Activated naive CD8-positive, alpha-beta T cell treated with anti-CD3 and anti-CD28 coated beads, Interleukin-2, amount 50 U/mL, for 16 hours (primary cell): ENCODE measurements at places on chromosomes 11 and 22.
A peak's percentile ranks its signal among the peaks of the same experiment; 100 is the strongest.

- DNase-seq: no peak
Observed at GRCh38 chr11:5336331-5336730, 7.0 kb downstream of the OR51B5 start.

DNA sequence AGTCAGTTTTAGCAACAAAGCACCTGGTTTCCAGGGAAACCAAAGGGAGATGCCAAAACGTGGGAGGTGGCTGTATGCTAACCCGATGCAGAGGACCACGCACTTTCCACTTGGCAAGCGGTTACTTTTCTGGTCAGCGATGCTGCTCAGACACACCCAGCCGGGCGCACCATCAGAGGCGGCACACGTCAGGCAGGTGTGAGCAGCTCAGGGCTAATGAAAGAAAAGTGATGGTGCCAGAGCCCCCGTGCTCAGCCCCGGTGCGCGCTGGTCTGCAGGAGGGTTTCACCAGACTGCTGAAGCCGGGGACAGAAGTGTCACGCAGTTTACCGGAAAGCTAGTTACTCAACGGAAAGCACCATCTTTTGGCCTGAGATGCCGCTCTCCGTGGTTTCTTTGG is 5.7 kb downstream of the LTO1 start:
- DNase-seq: no peak

- no peak for DNase-seq
Observed at GRCh38 chr11:17401316-17401715, 12.9 kb upstream of the KCNJ11 start.

- DNase-seq: no peak
Observed at GRCh38 chr11:62245271-62245753, 3.3 kb downstream of the SCGB1D2 start.

DNA sequence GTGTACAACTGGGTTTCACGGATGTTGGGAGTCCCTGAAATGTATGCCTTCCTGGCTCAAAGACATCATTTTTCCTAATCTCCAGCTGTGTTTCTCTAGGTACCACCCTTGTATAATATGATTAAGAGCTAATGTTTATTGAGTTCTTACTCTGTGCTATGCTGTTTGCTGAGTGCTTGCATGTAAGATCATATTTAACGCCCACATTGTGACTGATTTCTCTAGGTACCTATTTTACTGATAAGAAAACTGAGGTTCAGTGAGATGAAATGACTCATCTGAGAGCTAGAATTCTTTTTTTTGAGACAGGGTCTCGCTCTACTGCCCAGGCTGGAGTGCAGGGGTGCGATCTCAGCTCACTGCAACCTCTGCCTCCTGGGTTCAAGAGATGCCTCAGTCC is 42.6 kb downstream of the FAM227A start:
- DNase-seq: no peak

GRCh38 chr11:47225552-47226400 is 11.0 kb downstream of the DDB2 start:
- DNase-seq: no peak

DNA sequence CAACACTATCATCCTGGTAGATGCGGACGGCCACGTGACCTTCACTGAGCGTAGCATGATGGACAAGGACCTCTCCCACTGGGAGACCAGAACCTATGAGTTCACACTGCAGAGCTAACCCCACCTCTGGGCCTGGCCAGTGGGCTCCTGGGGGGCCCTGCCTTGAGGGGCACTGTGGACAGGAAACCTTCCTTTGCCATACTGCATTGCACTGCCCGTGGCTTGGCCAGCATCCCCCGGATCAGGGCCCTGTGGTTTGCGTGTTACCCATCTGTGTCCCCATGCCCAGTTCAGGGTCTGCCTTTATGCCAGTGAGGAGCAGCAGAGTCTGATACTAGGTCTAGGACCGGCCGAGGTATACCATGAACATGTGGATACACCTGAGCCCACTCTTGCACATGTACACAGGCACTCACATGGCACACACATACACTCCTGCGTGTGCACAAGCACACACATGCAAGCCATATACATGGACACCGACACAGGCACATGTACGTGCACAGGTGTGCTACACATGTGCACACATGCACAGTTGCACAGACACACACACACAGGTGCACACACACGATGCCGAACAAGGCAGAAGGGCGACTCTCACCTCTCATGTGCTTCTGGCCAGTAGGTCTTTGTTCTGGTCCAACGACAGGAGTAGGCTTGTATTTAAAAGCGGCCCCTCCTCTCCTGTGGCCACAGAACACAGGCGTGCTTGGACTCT is 15.3 kb upstream of the DGCR8 start:
- no peak for DNase-seq

- DNase-seq: no peak
Observed at GRCh38 chr22:24426851-24427499, 424 bp upstream of the ADORA2A start.

- DNase-seq: peak; percentile 38
Observed at GRCh38 chr22:26642465-26643417, 14.6 kb upstream of the MIAT start.

DNA sequence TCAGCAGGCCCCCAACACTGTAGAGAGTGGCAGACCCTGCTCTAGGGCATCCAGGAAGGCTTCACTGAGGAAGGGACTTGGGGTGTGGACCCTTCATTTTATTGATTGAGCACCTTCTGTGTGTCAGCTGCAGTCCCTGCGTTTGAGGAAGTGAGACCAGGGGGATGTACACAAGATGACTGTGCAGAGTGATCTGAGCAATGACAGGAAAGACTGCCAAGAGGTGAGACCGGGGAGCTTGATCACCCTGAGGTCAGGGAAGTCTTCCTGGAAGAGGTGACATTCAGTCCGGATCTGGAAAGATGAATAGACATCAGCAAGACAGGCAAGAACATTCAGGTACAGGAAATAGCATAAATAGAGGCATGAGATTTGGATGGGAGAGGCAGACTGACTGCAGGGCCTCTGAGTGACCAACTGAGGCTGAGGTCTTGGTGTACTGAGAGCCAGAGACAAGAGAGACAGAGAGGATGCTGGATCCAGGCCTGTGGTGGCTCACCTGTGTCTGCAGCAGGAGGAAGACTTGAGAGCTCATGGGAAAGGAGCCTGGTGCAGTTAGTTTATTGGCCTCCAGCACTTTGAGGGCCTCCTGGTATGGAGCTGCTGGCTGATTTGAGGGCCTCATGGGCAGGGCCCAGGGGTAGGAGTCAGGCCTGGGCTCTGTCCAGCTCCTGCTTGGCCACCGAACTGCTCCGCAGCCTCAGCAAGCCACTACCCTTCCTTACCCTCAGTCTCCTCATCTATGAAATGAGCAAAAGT is 5.2 kb downstream of the DGAT2 start:
- DNase-seq: no peak

DNA sequence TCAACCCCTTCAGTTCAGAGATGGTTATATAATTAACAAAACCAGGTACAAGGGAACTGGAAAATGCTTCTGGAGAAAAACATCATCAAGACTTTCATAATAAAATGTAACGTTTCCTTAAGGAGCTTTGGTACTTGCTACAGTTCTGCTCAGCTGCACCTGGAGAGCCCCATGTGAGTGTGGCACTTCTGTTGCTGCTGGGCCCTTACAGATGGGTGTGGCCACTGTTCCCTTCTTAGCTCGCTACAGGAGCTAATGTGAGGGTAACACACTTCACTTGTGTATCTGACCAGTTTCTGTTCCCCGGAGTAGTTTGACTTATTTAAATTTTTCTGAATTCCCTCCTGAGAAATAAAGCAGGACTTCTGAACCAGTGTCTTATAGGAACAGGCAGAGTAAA is 4.0 kb downstream of the POU2AF3 start:
- DNase-seq: no peak

- no peak for DNase-seq
Observed at GRCh38 chr11:75792997-75793800, 21.8 kb upstream of the UVRAG start.

GRCh38 chr11:120306519-120307242 is 18.4 kb upstream of the TLCD5 start:
- DNase-seq: no peak

DNA sequence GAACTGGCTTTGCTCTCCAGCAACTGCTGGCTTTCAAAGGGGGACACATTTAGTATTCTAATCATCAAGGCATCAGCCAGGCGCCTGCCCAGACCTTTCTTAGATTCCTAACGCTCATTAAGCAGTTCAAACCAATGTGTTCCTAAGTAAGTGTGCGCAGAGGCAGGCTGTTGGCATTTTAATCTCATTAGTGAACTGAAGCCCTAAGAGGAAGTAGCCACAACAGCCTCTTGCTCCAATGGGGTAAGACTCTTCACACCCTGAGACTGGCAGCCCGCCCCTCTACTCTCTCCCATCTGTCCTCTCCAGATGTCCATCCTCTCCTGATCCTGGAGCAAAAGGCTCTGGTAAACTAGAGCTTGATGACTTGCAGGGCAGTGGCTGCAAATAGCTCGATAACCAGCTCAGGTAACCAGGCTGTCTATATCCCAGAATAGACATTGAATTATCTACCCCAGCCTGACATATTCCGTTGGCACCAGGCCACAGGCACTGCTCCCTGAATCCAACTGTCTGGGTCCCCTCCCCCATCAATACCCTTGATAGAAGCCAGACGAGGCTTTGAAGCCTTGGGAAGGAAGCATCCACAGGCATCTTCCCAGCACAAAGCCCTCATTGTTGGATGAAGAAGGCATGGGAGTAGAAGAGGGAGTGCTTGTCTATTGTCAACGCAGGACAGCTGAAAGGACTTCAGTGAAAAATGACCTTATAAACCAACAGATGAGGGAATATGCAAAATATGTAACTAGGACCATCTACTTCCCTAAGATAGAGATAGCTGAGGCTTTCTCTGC is 321.1 kb downstream of the TENM4 start:
- no peak for DNase-seq

- DNase-seq: no peak
Observed at GRCh38 chr11:26626346-26626745, 54.3 kb upstream of the MUC15 start.

GRCh38 chr11:78290293-78291176 is 101.8 kb downstream of the USP35 start:
- DNase-seq: no peak

- no peak for DNase-seq
Observed at GRCh38 chr11:97905671-97906070, 1115.1 kb upstream of the CNTN5 start.

- no peak for DNase-seq
Observed at GRCh38 chr11:2035382-2035781, 37.7 kb upstream of the H19 start.

DNA sequence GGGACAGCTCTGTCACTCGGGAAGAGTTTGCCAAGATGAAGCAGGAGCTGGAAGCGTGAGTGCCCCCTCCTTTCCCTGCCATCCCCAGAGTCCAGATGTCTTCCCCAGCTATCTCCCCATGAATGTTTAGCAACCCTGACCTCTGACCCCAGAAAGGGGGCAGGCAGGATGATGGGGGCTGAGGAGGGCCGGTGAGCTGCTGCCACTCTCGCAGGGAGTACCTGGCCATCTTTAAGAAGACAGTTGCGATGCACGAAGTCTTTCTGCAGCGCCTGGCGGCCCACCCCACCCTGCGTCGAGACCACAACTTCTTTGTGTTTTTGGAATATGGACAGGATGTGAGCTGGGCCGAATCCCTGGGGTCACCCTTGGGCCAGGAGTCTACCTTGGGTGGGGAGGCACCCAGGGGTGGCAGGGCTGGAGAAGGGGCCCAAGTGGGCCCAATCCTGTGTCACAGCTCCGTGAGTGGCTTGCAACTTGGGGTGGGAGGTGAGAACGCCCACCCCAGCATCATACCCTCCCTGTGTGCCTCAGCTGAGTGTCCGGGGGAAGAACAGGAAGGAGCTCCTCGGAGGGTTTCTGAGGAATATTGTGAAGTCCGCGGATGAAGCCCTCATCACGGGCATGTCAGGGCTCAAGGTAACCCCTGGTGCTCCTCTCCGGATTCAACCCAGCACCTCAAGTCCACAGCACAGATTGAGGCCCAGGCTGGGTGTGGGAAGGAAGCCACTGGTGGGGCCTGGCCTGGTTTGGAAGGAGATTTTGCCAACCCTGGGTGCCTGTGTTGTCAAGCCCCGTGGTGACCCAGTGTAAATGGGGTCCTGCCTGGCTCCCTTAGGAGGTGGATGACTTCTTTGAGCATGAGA is 7.5 kb downstream of the CFL1 start:
- no peak for DNase-seq

GRCh38 chr11:67356864-67357561 is 3.7 kb upstream of the POLD4 start:
- DNase-seq: peak; percentile 40

- DNase-seq: no peak
Observed at GRCh38 chr11:120203626-120204025, 7.2 kb upstream of the OAF start.

- no peak for DNase-seq
Observed at GRCh38 chr22:21103633-21104032, 57.9 kb downstream of the LRRC74B start.

- peak; percentile 43 for DNase-seq
Observed at GRCh38 chr22:24805790-24806662, at the start of gene SGSM1. TSS of gene SGSM1 (plus strand) at chr22:24806211. CDS start at chr22:24806326, 115 bp downstream.

GRCh38 chr11:100980156-100980555 is 149.5 kb downstream of the PGR start:
- DNase-seq: no peak

GRCh38 chr22:37681001-37681424 is 5.1 kb upstream of the NOL12 start:
- no peak for DNase-seq

- no peak for DNase-seq
Observed at GRCh38 chr11:111886844-111887243, 7.5 kb downstream of the CFAP68 start.

DNA sequence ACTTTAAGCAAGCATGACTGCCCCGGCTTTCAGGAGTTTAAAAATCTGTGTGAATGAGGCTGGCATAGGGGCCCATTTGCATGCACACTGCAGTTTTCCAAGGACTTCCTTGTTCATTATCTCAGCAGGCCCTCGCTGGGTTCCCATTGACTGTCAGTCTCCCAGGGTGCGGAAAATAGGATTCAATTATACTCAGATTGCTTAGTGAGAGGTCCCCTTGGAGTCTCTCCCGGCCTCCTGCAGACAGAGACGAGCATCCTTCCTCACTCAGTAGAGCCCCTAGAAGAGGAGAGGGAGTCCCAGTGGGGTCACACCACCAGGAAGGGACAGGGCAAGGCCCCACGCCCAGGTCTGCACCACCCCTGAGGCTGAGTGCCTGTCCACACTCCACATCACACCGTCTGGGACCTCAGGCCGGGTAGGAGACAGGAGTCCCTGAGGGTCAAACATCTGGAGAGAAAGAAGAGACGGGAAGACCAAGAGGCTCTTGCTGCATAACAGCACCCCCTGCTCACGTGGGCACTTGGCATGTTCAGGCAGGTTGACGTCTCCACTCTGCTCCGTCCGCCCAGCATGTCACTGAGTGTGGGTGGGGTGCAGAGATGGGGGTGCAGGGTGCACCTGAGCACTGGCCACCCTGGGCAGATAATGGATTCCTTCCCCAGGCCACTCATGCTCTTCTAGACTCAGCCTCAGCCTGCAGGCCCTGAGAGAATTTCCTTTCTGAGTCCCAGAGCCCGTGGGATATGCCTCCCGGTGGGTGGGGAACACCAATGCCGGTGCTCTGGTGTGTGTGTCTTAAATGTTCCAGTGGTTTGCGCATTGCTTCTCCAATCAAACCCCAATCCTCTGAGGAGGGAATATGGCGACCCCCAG is 58.8 kb downstream of the MCM5 start:
- no peak for DNase-seq

- DNase-seq: no peak
Observed at GRCh38 chr22:30017375-30018223, 62.7 kb upstream of the HORMAD2 start.

GRCh38 chr11:69518081-69518950 is 36.9 kb downstream of the LINC01488 start:
- DNase-seq: no peak

GRCh38 chr22:42721045-42721434 is 370 bp upstream of the A4GALT start:
- DNase-seq: no peak

GRCh38 chr11:111947143-111947542 is 10.0 kb downstream of the DIXDC1 start:
- DNase-seq: no peak

GRCh38 chr11:13294771-13295579 is 17.4 kb downstream of the BMAL1 start:
- DNase-seq: no peak
